Activated CD8-positive, alpha-beta memory T cell treated with anti-CD3 and anti-CD28 coated beads, Interleukin-2, amount 10 ng/mL, durations not matched to agents 7 days and 5 days (primary cell): ENCODE measurements at places on chromosomes 3 and 15. TPM values are rescaled to one million over a fixed set of nuclear protein-coding genes. Genes with fewer than 3 reads are reported as not detected.

Gene GHSR
- not detected for total RNA-seq

Gene SLC24A1
- total RNA-seq, result 4.3 TPM

Gene GNAT1
- total RNA-seq, result not detected

- no peaks in the 10 kb centered on the region for H3K36me3 ChIP-seq
- no peaks in the 10 kb centered on the region for H3K4me1 ChIP-seq
Measured at GRCh38 chr3:73422571-73422970, 202.2 kb downstream of the PDZRN3 start.

- no peak for DNase-seq
- H3K36me3 ChIP-seq, result peaks cover 5% of the 10 kb centered on the region
- no peak overlapping the region for H3K27ac ChIP-seq
- no peak overlapping the region for H3K4me3 ChIP-seq
Measured at GRCh38 chr3:149570016-149570415, 87.8 kb downstream of the WWTR1 start.
